Pons (tissue), 1 donor: ENCODE measurements at places on chromosomes 2 and 18.

GRCh38 chr2:168149150-168149974 is 98.0 kb downstream of the STK39 start:
- no peak for DNase-seq

GRCh38 chr18:79814373-79814772 is 16.6 kb downstream of the KCNG2 start:
- DNase-seq: no peak

DNA sequence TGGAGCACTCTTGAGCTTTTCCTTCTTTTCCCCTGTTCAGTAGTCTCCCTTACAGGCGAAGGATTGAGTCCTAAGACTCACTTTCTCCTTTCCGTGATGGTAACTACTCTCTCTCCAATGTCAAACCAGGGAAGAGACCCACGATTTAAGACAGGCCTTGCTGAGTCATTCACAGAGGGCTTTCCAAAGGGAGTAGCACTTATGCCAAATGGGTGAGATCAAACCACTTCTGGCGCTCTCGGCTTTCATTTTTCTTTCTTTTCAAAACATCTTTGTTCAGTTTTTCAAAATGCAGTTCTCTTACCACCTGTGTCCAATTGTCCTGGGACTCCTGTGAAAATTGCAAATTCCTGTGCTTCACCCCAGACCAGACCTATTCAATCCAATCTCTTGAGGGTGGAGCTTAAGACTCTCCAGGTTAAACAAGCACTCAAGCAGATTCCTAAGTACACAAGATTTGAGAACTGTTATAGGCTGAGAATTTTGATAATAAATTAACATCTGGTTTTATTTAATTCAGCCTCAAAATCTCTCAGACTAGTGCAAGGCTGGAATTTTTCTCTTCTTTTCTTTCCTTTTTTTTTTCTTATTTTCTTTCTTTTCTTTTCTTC is 14.4 kb upstream of the MRPL19 start:
- no peak for DNase-seq

DNA sequence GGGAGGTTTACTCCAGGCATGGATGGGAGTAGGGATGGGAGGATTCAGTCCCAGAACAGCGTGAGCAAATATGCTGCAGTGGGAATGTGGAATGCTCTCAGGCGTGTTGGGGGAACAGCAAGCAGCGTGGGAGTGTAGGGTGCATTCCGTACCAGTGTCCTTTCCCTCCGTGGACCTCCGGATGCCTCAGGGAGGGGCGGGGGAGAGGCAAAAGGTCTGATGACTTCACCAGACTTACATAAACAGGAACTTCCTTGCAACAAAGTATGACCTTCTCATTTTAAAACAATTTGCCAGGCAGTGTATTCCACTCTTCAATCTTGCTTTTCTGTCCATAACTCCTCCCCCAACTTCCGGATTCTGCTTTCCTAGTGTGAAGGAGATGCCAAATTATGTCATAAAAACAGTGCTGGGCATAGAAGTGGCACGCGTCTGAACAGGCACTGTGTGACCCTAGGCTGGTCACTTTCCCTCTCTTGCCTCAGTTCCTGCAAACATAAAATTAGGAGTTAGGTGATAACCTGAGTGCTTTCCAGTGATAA is 36.9 kb downstream of the RPL37A start:
- DNase-seq: no peak

- DNase-seq: no peak
Measured at GRCh38 chr2:240210198-240210965, 69.9 kb upstream of the OTOS start.

GRCh38 chr2:60500861-60501260 is 52.6 kb downstream of the BCL11A start:
- DNase-seq: no peak

GRCh38 chr2:120545521-120546047 is 190.1 kb upstream of the GLI2 start:
- no peak for DNase-seq

DNA sequence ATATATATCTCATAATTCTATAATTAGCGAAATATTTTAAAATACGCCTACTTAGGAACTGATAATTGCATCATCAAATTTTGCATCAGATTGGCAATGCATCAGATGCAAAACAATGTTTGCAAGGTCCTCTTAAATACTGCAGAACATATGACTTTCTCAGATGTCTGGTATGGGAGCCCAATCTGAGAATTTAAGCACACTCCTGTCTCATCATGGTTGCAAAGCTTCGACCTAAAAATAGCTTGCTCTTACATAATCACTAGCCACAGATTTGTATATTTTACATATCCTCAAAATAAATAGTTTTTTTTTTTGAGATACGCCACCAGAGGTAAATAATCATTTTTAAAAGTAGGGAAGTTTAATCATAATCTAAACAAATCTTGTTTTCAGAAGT is 123.2 kb downstream of the CABYR start:
- DNase-seq: no peak

DNA sequence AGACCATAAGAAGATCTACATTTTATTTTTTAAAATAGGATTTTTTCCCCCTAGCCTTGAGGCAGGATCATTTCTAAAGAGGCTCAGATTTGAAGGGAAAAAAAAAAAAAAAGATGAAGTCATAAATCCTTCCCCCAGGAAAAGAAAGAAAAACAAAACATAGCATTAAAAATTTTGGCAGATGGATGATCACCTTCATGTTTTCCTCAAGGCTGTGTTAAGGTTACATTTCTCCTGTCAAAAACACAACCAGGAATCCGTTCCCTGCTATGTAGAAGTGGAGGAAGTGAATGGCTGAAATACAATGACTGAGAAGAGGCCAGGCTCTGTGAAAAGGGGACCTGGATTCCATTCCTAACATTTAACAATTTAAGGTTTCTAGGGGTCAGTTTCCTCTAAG is 56.2 kb downstream of the EPHA4 start:
- no peak for DNase-seq
